Memory B cell (primary cell): ENCODE measurements at places on chromosomes 13 and 19.

DNA sequence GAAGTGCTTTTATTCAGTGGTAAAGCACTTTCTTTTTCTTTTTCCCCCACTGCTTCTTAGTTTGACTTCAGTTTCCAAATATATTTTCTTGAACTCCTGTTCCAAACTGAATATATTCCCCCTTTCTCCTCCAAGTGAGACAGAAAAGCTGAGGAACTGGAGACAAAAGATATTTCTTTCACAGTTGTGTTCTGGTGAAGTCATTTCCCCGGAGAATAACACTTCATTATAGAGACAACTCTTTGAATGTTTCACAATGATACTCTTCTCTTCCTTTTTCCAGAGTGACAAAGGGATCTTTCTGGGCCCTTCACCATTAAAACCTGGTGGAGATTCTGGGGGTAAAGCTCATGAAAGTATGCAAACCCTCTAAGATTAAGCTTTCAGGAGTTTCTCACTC lies 860.8 kb upstream of the SLITRK5 start:
- no peak for DNase-seq

- peak; percentile 46 for DNase-seq
These were observed 719 bp downstream of the SUGP2 start for GRCh38 chr19:19032420-19033175.

DNA sequence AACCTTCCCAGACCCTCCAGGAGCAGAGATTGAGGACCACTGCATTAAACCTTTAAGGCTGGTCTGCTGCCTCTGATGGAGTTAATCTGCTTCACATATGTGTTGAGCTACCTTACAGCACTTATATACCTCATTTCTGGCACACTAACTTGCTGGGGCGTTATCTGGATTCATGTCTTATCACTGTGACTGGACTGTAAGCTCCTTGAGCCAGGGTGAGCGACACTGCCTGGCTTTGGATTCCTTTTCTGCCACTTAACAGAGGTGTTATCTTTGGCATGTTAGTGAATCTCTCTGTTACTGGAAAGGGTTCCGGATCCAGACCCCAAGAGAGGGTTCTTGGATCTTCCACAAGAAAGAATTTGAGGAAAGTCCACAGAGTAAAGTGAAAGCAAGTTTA lies 69.8 kb upstream of the RGCC start:
- DNase-seq = no peak

GRCh38 chr13:66567899-66568612 lies 662.1 kb downstream of the PCDH9 start:
- DNase-seq = no peak

DNA sequence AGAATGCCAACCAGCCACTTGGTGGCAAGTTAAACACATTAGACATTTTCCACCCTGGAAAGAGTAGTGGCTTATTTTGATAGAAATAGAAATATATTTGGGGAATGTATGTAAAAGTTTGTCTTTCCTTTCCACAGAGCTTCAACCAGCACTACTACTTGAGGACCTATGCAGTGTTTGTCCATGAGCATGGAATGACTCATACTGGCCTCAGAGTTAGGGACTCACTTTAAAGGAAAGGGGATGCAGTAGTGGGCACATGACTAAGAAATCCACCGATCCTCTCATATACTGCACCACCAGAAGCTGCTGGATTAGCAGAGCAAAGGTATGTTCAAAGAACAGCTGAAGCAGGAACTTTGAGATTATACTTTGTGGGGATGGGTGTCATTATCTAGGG lies 62.6 kb downstream of the LACC1 start:
- no peak for DNase-seq

DNA sequence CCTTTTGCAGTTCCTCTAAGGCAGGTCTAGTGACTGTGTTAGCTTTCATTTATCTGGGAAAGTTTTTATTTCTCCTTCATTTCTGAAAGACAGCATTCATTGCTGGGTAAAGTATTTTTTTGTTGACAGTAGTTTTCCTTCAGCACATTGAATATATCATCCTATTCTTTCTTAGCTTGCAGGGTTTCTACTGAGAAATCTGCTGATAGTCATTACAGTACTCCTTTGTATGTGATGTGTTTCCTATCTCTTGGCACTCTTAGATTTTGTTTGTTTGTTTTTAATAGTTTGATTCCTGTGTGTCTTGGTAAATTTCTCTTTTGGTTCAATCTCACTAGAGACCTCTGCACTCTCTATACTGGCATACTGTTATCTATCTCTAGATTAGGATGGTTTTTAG lies 1667.9 kb downstream of the SLITRK1 start:
- no peak for DNase-seq
